ENCODE measurements at places on chromosomes 7 and 10.

DNA sequence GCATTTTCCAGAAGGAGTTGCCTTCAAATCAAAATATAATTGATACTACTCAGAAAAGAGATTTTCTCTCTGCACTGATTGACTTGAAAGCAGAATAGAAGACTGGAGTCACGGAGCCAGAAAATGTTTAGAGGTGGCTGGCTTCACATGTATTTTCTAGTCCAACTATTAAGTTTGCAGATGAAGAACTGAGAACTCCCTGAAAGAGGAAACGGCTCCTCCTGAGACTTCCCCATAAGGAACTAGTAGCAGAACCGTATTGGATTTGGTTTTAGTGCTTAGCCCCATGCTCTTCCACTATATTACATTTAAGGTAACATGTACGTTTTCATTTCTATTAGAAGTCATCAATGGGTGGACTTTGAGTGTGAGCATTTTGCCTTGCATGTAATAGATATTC, 946.3 kb downstream of the CNTNAP2 start:
- DNase-seq = no peak

DNA sequence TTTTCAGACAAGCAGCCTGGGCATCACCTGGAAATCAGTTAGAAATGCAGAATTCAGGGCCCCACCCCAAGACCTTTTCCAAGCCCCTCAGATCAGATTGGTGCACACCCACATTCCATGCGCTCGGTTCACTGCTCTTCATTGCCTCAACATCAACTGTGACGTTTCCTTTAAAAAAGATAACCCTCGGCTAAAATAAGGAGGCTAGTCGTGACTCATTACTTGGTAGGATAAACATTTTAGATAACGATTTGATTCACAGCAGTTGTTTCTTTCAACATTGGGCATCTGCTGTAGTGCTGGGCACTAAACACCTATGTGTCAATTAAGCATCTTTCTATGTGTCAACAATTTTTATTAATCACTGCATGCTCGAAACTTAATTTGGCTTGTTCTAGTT, 191.1 kb upstream of the LRGUK start:
- DNase-seq = no peak

- no peak for DNase-seq
These were observed 48.5 kb upstream of the GRID1 start for GRCh38 chr10:86415116-86415515.

DNA sequence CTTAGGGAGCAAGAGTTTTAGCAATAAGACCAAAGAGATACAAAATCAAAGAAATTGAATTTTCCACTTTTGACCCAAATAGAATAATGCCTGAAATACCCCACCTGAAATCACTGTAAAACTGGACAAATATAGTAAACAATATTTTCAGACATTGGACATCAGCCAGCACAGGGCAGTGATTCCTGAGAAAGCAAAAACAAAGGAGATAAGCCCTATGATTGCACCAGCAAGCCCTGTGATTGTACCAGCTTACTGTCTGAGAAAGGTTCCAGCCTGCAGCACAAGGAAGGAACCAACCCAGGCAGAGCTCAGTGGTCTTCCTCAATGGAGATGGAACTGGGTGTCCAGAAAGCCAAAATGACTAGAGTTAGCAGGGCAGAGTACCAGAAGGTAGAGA, 10.3 kb downstream of the TMEM106B start:
- no peak for DNase-seq

GRCh38 chr10:99484626-99485581, 47.8 kb upstream of the NKX2-3 start:
- DNase-seq = no peak

- DNase-seq = no peak
These were observed 124.9 kb upstream of the HDAC9 start for GRCh38 chr7:18370633-18371032.

GRCh38 chr10:87656431-87657072, 3.1 kb upstream of the PAPSS2 start:
- no peak for DNase-seq

- DNase-seq = no peak
These were observed 312.5 kb downstream of the GPR158 start for GRCh38 chr10:25487266-25487665.

DNA sequence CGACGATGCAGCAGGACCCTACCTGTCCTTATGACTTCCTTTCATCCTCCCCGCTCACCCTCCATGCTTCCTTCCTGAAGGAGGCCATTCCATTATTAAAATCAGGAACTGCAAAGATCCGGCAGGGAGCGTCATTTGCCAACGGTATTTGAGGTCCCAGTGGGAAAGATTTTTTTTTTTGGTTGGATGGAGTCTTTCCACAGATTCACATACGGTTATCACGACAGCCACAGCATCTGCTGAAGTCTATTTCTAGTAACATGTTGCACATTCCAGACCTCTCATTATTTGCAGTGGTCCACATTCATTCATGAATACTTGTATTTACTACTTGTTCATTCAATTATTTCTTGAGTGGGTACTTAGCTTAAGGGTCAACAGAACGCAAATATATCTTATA, 94.7 kb upstream of the LYZL2 start:
- no peak for DNase-seq

DNA sequence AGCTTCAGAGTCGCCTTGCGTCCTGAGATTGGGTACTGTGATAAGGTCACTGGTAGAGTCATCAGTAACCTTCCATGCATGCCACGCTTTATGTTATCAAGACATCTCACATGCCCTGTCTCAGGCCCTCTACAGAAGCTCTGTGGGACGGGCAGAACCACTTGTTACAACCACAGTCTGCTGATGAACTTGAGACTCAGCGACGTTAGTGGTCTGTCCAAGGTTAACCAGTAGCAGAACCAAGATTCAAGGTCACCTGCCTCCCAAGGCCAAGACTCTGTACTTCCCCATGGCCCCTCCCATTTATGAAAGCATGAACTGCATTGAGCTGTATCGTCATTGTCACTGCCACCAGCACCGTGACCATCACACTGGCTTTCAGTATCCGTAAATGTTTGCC, 15.0 kb downstream of the IQCE start:
- DNase-seq = no peak

DNA sequence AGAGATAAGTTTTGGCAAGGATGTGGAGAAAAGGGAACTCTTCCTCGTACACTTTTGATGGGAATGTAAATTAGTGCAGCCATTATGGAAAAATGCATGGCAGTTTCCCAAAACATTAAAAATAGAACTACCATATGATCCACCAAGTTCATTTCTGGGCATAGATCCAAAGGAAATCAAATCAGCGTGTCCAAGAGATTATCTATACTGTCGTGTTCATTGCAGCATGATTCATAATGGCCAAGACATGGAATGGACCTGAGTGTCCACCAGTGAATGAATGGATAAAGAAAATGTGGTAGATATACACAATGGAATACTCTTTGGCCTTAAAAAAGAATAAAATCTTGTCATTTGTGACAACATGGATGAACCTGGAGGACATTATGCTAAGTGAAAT, 70.3 kb upstream of the RSU1 start:
- no peak for DNase-seq

- no peak for DNase-seq
These were observed 14.2 kb downstream of the ENTPD1 start for GRCh38 chr10:95770084-95770720.

- no peak for DNase-seq
These were observed 74.2 kb downstream of the LSM5 start for GRCh38 chr7:32415936-32416335.

DNA sequence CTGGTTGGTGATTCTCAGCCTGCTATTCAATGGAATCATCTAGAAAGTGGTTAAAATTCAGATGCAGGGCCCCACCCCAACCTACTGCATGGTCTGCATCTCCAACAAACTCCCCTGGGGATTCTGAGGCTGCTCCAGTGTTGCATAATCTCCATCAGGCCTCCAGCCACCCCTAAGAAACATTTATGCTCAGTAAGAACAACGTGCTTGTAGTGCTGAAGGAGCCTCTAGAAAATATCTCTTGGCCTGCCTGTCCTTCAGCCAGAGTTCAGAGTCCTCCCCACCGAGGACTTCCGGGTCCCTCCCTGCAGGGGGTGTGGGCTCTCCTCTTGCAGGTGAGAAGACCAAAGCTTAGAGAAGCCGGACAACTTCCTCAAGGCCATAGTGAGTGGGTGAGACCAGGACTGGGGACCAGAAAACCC, 159.8 kb downstream of the SH3PXD2A start:
- DNase-seq = no peak

DNA sequence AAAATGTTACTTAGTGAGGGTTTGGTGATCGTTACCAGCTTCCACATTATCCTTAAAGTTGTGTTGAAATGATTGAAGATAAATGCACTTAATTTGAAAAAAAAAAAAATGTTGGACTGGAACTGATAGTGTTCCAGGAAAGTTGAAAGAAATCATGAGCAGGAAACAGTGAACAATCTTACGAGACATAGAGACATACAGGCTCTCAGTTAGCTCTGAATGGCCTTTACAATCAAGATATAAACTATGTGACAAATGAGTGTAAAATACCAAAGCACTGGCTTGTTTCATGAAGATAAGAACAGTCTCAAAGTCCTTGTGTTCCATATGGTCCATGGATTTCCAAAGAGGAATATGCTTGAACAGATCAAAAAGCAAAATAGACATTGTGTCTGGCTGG, 430.1 kb upstream of the ETV1 start:
- no peak for DNase-seq

DNA sequence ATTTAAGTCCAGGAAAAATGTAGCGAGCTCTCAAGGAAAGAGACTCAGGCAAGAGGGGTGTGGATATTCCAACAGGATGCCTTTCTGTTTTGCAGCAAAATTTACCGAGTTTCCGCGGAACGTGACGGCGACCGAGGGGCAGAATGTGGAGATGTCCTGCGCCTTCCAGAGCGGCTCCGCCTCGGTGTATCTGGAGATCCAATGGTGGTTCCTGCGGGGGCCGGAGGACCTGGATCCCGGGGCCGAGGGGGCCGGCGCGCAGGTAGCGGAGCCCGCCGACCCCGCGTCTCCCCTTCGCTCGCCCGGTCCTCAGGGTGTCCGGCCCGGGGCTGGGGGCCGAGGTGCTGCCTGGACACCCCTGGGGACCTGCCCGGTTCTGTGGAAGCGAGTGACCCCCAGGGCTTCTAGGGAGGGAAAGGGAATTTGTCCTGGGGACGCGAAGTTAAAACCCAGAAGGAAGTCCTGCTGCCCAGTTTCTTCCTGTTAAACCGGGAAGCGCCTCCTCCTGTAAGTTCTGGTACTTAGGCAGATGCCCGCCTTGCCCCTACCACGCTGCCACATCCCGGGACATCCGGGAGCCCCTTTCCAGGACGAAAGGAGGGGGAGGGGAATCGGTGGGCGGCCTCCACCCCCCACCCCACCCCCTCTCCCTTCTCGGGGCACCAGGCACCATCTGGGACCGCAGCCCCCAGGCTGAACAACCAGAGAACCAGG, 2.5 kb downstream of the VSTM2A start:
- DNase-seq = no peak

GRCh38 chr10:92142512-92142911, 148.4 kb downstream of the CPEB3 start:
- DNase-seq = no peak

- no peak for DNase-seq
These were observed 7.9 kb upstream of the SEPTIN7 start for GRCh38 chr7:35792873-35793489.

DNA sequence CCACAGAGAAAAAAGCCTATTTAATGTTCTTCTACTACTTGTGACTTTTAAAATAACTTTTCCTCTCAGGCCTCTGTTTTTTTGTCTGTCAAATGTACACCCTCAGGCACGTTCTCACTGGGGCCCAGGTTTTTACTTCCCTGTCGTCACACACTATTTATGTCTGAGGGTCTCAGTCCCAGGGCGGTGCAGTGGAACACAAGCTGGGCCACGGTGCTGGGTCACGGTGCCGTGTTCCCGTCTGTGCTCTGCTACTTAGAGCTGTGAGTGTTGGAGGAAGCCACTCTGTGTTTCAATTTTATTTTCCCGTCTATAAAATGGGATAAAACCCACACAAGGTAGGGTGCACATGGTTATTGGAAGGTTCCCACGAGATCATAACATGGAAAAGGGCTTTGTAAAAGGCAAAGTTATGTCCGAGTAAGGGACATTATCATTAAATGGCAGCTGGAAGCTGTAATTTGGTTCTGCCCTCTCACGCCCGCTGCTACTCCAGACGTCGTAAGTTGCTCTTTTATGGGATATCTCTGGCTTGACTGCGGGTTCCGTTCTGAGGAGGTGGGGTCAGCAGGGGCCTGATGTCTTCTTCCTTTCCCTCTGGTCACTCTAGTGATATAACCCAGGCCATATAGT, 25.2 kb downstream of the ZNF775 start:
- no peak for DNase-seq

GRCh38 chr7:138916731-138917130, 64.5 kb downstream of the KIAA1549 start:
- no peak for DNase-seq

DNA sequence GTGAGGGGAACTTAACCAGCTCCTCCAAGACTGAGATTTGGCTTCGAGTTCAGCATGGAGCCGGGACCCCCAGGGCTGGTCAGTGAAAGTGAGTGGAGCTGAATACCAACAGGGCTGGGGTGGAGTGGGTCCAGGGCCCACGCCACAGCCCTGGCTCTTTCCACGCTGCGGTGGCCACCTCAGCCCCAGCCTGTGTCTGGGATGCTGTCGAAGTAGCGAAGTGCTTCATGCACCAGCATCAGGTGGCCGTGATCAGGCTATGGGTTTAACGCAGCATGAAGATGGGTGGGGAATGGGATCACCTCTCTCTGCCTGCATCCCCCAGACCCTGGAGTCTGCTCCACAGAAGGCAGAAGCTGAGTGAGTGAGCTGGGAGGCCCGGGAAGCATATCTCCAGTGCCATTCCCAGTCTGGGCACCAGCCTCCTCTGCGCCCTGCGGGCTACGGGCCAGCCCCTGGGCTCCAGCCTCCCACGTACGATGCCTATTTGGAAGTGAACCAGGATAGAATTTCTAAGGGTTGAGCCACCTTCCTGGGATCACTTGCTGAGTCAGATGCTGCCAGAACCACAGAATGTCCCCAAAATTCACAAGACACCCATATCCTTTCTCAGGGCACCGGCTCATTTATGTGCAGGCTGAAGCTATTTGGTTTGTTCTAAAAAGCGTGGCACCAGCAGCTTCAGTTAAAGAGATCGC, 131.1 kb upstream of the CHST15 start:
- no peak for DNase-seq

DNA sequence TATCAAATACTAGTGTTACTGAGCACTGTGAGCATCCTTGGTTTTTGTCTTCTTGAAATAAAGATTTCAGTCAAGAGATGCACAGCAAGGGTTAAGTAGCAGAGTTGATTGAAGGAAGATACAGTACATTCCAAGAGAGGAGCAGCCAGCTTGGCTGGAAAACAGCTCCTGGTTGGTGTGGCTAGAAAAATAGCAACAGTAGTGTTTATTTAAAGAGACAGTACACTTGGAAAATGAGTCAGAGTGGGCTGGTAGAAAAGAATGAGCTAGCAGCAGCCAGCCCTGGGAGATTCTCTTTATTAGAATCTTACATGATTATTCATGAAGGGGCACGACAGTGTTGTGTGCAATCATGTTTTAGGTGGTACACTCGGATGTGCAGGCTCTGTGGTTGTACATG, 1016.4 kb upstream of the SORCS1 start:
- no peak for DNase-seq

DNA sequence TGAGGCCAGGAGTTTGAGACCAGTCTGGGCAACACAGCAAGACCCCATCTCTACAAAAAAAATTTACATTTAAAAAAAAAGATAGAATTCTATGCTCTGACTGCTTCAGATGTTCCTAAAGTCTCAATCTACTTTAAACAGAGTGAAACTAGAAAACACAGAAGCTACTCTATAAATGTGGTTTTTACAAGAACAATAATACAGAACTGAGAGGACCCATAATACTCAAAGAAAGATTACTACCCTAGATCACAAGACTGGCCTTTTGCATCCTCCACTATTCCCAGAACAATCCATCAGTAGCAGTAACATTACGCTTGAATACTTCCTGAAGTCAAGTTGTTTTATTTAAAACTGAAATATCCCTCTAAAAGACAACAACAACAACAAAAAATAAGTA, 119.4 kb downstream of the ZFAND4 start:
- no peak for DNase-seq

Measured in activated CD8-positive, alpha-beta memory T cell treated with anti-CD3 and anti-CD28 coated beads for 1 hour (primary cell).